ENCODE measurements at places on chromosomes 7 and 10.

GRCh38 chr7:2431260-2431867 lies 28.0 kb downstream of the CHST12 start:
- DNase-seq = no peak

GRCh38 chr10:124529661-124530214 lies 68.1 kb downstream of the LHPP start:
- DNase-seq = no peak

DNA sequence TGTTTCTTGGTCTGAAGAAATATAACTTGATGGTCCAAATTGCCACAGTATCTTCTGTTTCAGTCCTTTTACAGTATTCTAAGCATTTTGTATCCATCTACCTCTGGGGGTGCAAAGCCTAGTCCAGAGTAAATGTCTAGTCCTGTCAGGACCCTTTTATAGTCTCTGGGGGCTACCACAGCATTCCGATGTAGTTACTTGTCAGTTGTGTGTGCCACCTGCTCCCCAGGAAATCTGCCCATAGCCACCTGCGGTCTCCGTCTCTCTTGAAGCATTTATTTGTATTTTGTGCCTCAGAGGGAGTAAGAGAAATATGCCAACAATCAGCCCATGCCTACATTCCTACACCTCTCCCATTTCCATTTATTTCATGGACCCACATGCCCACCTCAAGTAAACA lies 12.8 kb downstream of the AGBL3 start:
- no peak for DNase-seq

GRCh38 chr7:148944935-148945934 lies 61.1 kb upstream of the EZH2 start:
- no peak for DNase-seq

DNA sequence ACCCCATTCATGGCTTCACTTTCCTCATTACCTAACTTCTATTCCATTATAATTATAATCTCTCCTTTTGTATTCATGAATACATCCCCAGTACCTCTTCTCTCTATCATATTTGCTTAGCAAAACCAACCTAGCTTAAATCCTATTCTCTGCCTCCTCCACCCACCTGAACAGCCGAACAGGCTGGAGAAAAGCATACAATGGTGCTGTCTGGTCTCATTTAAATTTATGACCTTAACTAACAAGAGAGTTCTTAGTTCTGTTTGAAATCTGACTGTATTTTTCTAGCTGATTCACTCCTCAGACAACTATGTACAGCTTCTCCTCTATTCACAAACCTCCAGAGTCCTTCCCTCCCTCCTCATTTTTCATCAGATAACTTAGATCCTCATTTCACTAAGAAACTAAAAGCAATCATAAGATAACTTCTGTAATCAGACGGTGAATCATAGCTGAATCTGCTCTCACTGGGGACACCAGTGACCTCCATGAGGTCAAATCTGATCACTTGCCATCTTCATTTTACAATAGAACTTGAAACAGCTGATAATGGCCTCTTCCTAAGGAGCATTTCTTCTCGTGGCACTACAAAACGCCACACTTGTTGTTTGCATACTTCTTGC lies 233.9 kb upstream of the AOAH start:
- no peak for DNase-seq

DNA sequence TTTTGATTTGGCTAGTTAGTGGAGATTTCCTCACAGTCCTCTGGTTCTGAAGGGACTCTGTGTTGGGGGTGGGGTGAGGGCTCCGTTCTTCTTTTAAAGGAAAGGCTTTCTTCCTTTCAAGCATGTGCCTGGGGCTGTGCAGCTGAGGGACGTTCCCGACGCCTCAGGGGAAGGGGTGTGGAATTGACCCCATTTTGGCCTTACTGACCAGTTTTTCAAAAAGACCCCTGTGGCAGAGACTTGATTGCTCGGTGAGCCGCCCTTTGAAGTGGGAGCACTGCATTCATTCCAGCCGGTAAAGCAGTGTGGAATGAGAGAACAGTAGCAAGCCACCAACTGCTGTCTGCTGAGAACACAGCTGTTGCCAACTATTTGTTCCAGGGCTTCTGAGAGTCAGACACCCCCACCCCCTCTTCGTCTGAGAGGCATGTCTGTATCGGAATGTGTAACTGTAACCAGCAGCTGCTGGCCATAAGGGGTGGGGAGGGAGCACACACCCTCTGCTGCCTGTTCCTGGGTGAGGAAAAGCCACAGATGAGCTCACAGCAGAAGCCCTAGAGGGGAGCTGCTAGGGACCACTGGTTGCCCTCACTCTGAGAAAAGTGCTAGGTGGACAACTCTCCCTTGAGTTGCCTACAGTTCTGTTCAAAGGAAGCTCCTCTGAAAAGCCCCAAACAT lies 33.2 kb downstream of the WBP1L start:
- DNase-seq = no peak

DNA sequence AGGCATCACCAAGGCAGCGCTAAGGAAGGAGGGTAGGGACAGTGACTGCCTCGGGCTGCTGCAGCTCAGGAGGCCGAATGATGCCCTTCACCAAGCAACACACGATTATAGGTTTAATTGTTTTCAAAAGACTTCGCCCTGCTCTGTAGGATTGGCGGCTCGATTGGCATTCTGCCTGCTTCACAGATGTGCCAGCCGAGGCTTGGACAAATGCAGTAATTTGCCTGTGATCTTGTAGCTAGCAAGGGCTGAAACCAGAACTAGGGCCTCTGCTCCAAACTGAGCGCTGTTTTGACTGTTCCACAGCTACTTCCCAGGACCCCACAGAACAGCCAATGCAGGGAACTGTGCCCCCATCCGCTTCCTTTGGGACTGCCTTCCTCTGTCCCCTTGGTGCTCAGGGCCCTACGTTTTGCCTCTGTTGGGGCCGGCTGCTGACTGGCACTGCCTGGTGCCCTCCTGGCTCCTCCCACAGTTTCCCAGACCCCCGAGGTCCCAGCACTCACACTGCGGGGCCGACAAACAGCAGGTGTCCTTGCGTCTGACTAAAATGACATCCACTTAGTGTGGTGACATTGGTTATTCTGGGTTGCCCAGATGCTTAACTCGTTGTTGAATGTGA lies 62.6 kb upstream of the EN2 start:
- no peak for DNase-seq

DNA sequence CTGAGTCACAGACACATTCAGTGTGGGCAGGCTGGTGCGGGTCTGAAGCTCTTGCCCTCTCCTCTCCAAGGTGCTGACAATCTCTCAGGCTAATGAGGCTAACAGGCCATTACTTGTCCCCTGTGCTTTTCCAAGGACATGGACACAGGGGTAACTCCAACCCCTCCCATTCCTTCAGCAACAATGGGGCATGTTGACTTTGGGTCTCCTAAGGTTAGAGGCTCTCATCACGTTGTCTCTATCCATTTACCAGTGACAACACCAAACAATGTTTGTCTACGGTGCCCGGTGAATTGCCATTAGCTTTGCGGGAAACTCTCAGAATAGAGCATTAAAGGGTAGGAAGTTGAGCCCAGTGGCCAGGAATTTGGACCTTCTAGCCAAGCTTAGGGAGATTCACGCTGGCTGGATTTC lies 101.6 kb upstream of the TNS3 start:
- DNase-seq = no peak

DNA sequence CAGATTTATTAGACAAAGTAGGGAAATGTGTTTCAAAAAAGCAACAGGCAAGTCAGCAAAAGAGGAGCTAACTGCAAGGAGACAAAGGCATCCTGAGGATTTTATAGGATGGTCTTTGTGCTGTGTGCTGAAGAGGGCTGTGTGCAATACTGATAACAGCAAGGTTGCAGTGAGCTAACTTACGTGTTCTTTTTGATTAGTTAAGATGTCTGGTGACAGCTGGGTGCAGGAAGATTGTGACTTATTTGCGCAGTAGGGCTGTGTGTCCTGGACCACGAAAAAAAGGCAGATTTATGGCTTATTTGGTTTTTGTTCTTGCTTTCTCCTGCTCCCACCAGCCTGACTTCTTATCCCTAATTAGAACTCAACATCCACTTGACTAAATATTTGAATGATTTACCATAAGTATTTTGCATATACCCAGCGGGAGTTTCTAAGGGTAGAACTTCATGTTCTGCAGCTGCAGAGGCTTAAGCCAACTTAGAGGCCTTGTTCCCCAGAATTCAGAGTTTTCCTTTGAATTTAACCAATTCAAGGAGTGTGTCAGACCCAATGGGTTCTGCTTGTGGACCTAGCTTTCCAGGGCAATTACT lies 119.0 kb downstream of the ANKRD26 start:
- DNase-seq = no peak

DNA sequence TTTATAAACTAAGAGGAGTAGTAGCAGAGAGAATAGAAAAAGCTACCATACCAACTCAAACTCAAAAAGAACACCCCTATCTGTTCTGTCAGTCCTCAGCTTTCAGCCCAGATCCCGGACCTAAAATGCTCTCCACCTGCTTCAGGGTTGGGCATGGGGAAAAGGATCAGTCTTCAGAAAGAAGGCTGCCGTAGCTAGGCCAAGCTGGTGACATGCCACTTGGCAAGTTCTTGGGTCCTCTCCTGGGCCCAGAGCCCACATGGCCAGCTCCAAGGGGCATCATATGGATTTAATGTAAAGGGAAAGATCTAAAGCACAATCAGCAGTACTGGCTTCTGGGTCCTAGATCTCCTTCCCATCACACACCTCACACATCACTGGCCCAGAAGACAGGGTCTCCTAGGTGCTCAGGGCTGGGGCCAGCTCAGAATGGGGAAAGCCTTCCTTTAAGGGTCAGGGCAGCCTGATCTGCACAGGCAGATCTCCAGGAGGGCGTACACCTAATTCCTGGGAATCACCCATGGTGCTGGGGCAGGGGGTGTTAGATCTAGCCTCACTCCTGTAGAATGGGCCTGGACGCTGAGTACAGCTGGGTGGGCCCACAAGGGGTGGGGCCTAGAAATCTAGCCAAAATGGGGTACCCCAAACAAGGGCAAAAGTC lies 2.5 kb downstream of the VAX1 start:
- DNase-seq = no peak

DNA sequence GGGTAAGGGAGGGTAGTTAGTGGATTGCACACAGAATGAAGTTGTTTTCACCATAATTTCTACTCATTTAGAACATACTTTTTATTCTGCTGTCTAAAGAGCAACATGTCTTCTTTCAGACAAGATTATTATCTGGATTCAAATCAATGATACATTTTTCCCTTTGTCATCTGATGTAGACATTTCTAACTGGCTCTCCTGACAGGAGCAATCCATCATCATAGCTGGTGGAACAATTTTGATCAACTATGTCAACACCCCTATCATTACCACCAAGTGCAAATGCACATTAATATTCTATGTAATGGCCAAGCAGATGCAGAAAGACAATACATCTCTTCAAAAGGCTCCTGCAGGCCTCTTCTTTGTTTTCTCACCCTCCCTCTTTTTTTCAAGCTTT lies 672.9 kb upstream of the LRRTM3 start:
- DNase-seq = no peak

GRCh38 chr10:97499561-97500296 lies 1.0 kb downstream of the UBTD1 start:
- DNase-seq = no peak

- DNase-seq = no peak
Observed at GRCh38 chr10:46042527-46042926, 3.5 kb downstream of the MSMB start.

- DNase-seq = no peak
Observed at GRCh38 chr10:43681220-43681619, 32.5 kb upstream of the ZNF32 start.

- no peak for DNase-seq
Observed at GRCh38 chr10:77842652-77843212, 83.8 kb downstream of the DLG5 start.

- no peak for DNase-seq
Observed at GRCh38 chr7:22351329-22351692, 5.6 kb downstream of the RAPGEF5 start.

DNA sequence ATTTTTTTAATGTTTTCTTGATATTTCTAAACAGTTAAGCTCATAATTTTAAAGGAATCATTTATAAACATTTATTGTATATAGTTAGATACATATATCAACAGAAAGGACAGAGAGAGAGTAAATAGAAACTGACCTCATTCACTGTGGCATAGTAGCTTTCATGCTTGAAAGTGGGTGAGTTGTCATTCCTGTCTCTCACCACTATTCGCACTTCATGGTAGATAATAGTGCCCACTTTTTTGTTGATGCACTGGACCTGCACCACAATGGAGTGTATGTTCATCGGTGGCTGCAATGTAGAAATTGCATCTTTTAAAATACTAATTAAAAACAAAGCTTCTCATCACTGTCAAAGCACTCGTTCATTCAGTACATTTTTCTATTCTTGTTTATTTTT lies 432.0 kb downstream of the PCDH15 start:
- DNase-seq = no peak

DNA sequence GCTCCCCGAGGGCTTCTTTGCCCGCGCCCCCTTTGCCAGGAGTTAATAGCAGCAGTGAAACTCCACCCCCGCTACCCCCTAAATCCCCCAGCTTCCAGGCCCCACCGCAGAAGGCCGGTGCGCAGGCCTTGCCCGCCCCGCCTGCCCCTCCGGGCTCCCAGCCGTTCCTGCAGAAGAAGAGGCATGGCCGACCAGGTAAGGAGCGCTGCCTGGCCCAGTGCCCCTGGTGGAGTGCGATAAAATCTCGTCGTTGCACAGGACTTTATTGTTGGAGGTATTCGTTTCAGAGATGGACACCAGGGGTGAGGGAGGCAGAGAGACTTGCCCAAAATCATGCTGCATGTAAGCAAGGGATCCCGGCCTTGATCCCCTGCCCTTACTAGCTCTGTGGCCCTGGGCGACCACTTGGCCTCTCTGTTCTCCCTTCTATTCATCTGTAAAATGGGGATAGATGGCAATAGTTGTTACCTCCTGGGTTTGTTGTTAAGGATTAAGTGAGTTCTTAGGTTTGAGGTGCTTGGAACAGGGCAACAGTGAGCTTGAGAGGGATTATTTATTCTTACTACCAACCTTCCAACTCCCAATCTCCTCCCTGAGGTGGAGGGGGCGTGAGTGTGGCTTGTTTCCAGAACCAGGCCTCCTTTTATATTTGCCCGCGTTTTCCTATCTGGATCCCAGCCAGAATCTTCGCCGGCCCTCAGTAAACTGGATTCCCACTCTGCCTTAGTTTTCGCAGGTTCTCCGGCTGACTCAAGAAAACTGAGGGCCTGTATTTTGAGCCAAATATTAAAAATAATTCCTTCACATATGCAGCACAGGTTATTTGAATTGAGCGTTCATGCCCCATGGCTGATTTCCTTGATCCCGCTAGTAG lies 78.3 kb downstream of the WIPF3 start:
- DNase-seq = no peak

DNA sequence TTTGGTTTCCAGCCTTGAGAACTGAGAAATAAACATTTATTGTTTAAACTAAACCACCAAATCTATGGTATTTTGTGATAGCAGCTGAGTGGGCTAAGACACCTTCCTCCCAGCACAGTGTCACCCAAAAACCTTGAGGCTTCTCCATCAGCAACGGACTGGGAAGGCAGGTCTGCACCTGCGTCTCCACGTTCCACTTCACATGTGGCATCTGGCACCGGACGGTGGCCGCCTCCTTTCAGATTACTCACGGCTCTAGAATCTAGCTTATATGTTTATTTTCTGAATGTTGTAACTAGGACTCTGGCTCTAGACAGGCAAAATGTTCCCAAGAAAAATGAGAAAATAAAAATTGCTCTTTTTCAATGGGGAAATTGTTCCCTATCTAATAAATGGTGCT lies 201.0 kb downstream of the ADARB2 start:
- no peak for DNase-seq
